ENCODE measurements at places on chromosomes 4 and X.

- no peak for DNase-seq
These were observed 2308.1 kb upstream of the AGA start for GRCh38 chr4:179750374-179750773.

DNA sequence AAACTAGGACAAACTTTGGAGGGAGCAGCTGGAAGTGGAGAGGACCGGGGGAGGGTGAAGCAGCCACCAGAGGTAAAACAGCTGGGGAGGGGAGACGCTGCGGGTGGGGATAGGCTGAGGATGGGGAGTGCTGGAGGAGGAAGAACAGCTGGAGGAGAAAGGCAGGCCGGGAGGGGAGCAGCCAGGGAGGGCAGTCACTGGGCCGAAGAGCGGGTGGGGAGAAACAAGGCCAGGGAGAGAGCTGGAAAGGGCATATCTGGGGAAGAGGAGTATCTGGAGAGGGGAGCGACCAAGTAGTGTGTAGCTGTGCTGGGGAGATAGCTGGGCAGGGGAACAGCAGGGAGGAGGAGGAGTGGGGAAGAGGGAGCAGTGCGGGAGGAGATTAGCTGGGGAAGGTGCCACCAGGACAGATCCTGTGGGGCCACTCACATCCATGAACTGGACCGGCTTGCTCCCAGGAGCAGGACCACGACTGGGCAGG is 2.7 kb downstream of the SLC38A5 start:
- no peak for DNase-seq

DNA sequence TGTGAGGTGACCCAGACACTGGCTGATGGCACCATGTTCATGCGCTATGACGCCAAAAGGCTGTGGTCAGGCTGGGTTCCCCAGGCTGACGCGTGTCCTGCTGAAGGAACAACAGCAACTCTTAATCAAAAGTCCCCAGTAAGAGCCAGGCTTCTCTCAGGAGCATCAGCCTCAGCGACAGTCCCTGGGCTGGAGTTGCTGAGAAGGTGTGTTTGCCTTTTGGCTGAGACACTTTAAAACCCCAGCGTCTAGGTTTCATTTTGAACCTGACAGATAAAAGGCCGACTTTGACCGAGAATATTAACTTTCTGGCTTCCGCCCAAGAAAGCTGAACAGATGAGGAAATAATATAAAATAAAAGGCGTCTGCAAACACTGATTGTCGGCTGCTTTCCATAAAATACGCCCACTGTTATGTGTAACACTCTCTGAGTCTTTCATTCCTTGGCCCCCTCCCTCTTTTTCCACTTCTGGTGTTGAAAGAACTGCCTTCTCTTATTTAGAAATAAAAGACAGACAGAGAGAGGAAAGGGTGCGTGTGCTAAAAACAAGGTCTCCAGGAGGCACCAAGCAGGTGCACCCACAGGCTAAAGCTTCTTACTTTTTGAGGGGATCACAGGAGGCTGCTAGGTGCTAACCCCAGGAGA is 373.6 kb downstream of the MID1IP1 start:
- DNase-seq: no peak

GRCh38 chrX:2445662-2446623 is 54.8 kb downstream of the DHRSX start:
- DNase-seq: no peak

GRCh38 chr4:67678612-67679011 is 22.3 kb downstream of the UBA6 start:
- DNase-seq: no peak

GRCh38 chr4:141058591-141059512 is 74.4 kb downstream of the RNF150 start:
- DNase-seq: no peak

DNA sequence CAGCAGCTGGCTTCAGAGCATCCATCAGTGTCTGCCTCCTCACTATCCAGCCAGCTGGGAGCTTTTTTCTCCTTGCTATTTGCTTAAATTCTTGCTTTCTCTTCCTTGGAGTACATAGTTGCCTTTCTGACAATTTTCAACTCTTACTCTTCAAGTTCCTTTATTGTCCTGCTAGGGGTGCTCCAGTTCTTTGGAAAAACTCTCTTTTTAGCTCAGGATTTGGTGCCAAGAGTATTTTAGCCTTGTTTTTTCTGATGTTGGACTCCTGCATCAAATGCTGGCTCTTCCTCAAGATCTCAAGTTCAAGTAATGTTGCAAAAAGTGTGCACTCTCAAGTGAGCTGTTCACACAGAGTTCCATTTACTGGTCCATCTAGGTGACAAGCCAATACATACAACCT is 126.4 kb downstream of the KDR start:
- DNase-seq: no peak

- DNase-seq: no peak
These were observed 331.5 kb downstream of the RPA4 start for GRCh38 chrX:97215186-97215585.

DNA sequence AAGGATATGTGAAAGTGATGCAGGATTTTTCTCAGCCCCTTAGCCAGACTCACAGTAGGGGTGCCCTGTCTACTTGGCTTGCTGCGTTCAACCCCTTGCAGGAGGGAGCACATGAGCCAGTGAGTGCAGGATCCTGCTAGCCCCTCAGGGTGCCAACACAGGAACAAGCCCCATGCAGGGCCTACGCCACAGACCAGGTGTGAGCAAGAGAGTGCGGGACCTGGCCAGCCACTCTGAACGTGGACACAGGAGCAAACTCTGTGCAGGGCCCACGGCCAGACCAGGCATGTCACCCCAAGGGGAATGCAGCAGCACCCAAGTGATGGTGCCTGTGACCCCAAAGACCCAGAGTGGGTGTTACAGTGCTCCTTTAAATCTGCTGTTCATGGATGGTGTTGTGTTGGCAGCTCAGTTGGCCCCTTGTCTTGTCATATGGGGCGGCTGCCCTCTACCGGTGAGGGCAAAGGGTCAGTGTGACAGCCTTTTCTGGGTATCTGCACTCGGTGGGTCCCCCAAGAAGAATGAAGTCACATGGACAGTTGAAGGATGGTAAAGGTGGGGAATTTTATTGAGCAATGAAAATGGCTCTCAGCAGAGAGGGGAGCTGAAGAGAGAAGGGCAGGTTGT is 188.4 kb upstream of the MAOA start:
- DNase-seq: no peak

Data from anterior cingulate cortex (tissue), 58 donors.